ENCODE measurements at places on chromosomes 1 and 21.
A peak's percentile ranks its signal among the peaks of the same experiment; 100 is the strongest.

GRCh38 chr1:14674030-14674429 lies 75.5 kb downstream of the KAZN start:
- DNase-seq: no peak

- DNase-seq: peak; percentile 71
Observed at GRCh38 chr21:45923146-45923545, 58.4 kb upstream of the COL6A1 start.

DNA sequence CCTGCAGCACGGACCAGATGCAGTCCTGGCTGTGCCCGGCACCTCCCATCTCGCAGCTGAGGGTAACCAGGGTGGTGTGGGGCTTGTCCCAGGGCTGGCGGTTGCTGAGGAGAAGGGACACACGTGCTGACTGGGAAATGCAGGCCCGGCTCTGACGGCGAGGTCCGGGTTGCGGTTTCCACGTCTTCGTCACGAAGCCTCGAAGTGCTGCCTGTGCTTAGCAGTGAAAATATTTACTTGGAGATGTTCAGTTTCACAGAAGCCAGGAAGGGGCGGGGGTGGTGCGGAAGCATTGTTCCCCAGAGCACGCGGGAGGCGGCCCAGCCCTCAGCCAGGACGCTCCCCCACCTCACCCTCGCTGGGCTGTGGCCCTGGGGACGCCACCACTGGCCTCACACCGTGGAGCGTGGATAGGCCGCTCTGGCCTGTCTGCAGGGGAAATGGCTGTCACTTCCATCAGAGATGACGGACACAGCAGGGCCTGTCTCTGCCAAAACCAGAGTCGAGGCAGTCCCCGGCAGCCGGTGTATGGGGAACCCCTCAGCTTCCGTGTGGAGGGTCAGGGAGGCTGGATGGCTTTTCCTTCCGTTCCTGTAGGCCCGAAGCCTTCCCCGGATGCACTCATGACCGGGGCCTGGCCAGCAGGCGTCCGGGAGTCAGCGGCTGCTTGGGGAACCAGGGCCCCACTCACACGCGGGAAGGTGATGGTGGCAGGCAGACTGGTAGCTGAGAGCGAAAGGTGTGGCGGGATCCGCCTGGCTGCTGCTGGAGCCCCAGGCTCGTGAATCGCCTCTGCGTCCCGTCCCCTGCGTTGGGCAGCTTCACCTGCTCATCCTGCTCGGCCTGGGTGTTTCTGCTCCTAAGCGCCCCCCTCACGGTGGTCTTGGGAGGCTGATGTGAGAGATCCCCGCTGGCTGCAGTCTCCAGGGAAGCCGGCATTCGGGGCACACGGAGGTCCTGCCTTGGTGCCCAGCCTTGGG lies 14.7 kb upstream of the POFUT2 start:
- DNase-seq: peak; percentile 58

- no peak for DNase-seq
Observed at GRCh38 chr1:60255565-60255964, 182.0 kb upstream of the C1orf87 start.

- DNase-seq: no peak
Observed at GRCh38 chr1:9505143-9505542, 34.1 kb upstream of the SLC25A33 start.

- no peak for DNase-seq
Observed at GRCh38 chr1:220873868-220874655, 5.2 kb upstream of the HLX start.

GRCh38 chr1:31781756-31782371 lies 17.7 kb upstream of the ADGRB2 start:
- no peak for DNase-seq

- no peak for DNase-seq
Observed at GRCh38 chr1:113835686-113836290, 23.5 kb upstream of the RSBN1 start.

- peak; percentile 12 for DNase-seq
Observed at GRCh38 chr1:39398278-39399021, 93.0 kb upstream of the BMP8A start.

- no peak for DNase-seq
Observed at GRCh38 chr1:100494393-100495084, 43.4 kb upstream of the GPR88 start.

GRCh38 chr1:173444757-173445156 lies 32.4 kb upstream of the PRDX6 start:
- no peak for DNase-seq

GRCh38 chr1:84795966-84796600 lies 96.9 kb downstream of the LPAR3 start:
- DNase-seq: no peak

GRCh38 chr1:171431994-171432393 lies 53.3 kb upstream of the PRRC2C start:
- DNase-seq: no peak

DNA sequence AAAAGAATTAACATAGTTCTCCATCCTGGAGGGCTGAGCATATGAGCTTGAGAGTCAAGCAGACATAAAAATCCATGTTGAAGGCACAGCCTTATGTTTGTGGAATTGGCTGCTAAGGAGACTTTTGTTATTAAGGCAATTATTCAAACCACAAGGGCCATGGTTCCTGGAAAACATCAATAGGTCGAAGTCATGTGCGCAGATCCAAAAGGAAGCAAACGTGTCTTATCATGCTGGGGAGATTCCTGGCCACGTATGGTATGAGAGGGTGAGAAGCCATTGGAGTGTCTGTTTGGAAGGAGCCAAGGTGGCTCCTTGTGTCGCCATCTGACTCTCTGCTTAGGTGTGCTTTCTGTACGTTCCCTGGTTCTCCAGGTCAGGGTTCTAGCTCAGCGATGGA lies 61.8 kb upstream of the COA6 start:
- no peak for DNase-seq

- no peak for DNase-seq
Observed at GRCh38 chr1:86758570-86758969, 54.2 kb downstream of the SH3GLB1 start.

GRCh38 chr1:166884971-166885370 lies 8.9 kb upstream of the TADA1 start:
- DNase-seq: no peak

- DNase-seq: no peak
Observed at GRCh38 chr1:113133759-113134158, 60.8 kb downstream of the LRIG2 start.

GRCh38 chr1:4050998-4051397 lies 150.9 kb upstream of the C1orf174 start:
- DNase-seq: no peak

- no peak for DNase-seq
Observed at GRCh38 chr1:17078991-17079868, 25.4 kb upstream of the SDHB start.

- DNase-seq: no peak
Observed at GRCh38 chr1:116981521-116982037, 20.0 kb upstream of the CD101 start.

DNA sequence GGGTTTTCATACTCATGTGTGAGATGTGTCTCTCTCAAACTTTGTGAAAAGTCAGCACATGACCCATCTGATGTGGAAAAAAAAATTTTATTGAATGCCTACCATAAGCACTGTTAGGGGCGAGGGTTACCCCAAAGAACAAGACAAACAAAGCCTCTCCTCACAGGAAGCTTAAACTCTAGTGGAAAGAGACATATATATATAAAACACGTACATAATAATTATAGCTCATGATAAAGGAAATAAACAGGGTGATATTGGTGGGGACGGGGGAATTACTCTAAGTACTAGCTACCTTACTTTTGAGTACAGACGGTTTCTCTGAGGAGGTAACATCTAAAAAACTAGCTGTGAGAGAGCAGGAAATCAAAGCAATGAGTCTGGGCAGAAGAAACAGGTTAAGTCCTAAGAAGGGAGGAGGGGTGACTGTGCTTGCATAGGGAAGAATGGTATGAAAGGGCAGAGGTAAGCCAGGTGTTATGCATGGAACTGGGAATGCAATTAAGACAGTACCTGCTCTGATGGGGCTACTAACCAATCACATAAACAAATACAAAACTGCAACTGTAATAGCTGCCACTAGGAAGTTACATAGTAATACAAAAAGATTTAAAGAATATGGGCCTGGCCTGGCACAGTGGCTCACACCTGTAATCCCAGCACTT lies 4.5 kb downstream of the LIN9 start:
- no peak for DNase-seq

GRCh38 chr1:228416217-228416933 lies at the start of gene TRIM17:
TRIM17 (minus strand) TSS chr1:228416861; CDS start chr1:228415072, 1,789 bp downstream.
- DNase-seq: peak; percentile 51

- no peak for DNase-seq
Observed at GRCh38 chr1:39293375-39294070, 89.0 kb downstream of the MACF1 start.

Measured in activated naive CD4-positive, alpha-beta T cell treated with anti-CD3 and anti-CD28 coated beads, Interleukin-2, amount 50 U/mL, for 16 hours (primary cell).